ENCODE measurements at places on chromosomes 3 and 15. TPM values are rescaled to one million over a fixed set of nuclear protein-coding genes. Genes with fewer than 3 reads are reported as not detected.

LIPH gene
- not detected for total RNA-seq

CCDC33 gene
- 0.30 TPM for total RNA-seq

THRB gene
- not detected for total RNA-seq

TMEM158 gene
- 70.1 TPM for total RNA-seq

LMLN gene
- 18.4 TPM for total RNA-seq

KLHL40 gene
- not detected for total RNA-seq

FBXL22 gene
- 0.59 TPM for total RNA-seq

FBN1 gene
- total RNA-seq = 1,277 TPM

IL17RB gene
- not detected for total RNA-seq

P2RY13 gene
- not detected for total RNA-seq

Data from smooth muscle cell of the umbilical artery (primary cell).